Glutamatergic neuron (in vitro differentiated cells): ENCODE measurements at places on chromosomes 12 and 14. TPM values are rescaled to one million over a fixed set of nuclear protein-coding genes. Genes with fewer than 3 reads are reported as not detected.

DNA sequence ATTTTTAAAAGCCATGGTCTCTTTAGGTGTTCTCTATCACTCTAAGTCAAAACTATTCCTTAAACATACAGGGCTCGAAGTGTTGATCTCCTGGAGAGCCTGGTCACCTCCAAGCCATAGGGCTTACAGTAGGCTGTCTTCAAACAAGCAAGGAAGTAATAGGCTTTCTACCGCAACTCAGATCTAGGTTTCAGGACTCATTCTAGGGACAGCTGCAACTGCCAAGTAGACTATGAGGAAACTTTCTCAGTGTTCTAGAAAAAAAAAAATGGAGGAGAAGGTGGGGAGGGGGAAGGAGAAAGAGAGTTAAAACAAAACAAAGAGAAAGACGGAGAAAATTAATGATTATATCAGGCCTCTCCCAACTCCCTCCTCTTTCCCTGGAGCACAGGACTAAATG, 106.9 kb upstream of the ETV6 start:
- DNase-seq: no peak
- H3K27me3 ChIP-seq: peaks cover 2% of the 10 kb centered on the region
- no peak overlapping the region for H3K27ac ChIP-seq
- H3K4me3 ChIP-seq: no peak overlapping the region
- H3K36me3 ChIP-seq: no peaks in the 10 kb centered on the region

- H3K4me1 ChIP-seq: peaks cover 27% of the 10 kb centered on the region
- no peak overlapping the region for H3K4me3 ChIP-seq
- no peak overlapping the region for H3K27ac ChIP-seq
- no peak for DNase-seq
- no peaks in the 10 kb centered on the region for H3K36me3 ChIP-seq
- peaks cover 2% of the 10 kb centered on the region for H3K27me3 ChIP-seq
These were observed 5.1 kb downstream of the SLC4A8 start for GRCh38 chr12:51429700-51430099.

DNA sequence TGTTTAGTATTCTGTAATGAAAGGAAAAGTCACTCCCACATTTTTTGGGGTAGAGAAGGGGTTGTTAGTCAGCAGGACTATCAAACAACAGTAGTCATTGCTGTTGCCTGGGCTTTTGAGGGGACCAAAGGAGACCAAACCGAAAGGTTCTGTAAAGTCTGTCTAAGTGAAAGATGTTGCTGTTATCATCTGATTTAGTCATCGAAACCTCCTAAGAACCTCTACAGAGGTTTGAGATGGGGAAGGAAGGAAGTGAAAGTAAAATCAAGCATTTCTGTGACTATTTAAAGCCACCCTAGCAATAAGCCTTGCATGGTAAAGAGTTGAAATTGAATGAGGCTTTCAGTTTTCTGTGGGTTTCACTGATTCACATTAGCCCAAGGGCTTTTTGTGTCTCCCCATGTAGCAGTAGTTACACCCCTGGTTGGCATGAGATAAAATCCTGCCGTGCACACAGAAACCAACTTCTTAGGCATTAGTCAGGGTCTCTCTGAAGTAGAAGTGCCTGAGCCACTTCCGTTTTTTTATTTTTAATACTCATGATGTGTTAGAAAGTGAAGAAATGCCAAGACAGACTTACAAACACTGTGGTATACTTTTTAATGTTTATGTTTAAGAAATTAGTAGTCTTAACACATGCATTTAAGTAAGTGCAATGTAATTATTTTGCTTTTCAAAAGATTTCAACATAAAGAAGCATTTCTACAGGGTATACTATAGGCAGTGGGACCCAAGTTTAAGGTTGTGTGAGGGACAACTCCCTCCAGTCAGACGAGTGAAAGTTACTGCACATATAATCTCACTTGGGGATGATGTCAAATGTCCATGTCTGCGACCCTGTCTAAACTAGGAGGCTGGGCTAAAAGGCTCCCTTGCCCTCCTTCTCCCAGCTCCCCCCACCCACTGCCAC, 50.4 kb downstream of the DYRK2 start:
- no peak for DNase-seq
- H3K27ac ChIP-seq: no peak overlapping the region
- H3K4me3 ChIP-seq: no peak overlapping the region
- H3K36me3 ChIP-seq: no peaks in the 10 kb centered on the region
- H3K27me3 ChIP-seq: no peaks in the 10 kb centered on the region
- no peaks in the 10 kb centered on the region for H3K4me1 ChIP-seq

DNA sequence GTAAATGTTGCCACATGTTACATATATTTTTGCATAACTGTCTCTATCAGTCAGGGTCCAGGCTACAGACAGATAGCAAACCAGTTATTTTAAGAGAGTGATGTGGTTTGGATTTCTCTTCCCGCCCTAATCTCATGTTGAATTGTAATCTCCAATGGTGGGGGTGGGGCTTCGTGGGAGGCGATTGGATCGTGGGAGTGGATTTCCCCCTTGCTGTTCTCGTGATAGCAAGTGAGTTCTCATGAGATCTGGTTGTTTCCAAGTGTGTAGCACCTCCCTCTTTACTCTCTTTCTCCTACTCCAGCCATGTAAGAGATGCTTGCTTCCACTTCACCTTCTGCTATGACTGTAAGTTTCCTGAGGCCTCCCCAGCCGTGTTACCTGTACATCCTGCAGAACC, 704.2 kb upstream of the TBX3 start:
- H3K27me3 ChIP-seq: no peaks in the 10 kb centered on the region
- DNase-seq: no peak
- H3K4me1 ChIP-seq: peaks cover 7% of the 10 kb centered on the region
- H3K27ac ChIP-seq: no peak overlapping the region

GRCh38 chr12:16607906-16608775, 2.2 kb upstream of the LMO3 start:
- H3K4me3 ChIP-seq: peak overlapping the region; percentile 7
- peaks cover 12% of the 10 kb centered on the region for H3K27me3 ChIP-seq
- H3K36me3 ChIP-seq: no peaks in the 10 kb centered on the region
- no peak overlapping the region for H3K27ac ChIP-seq
- peaks cover 27% of the 10 kb centered on the region for H3K4me1 ChIP-seq
- no peak for DNase-seq

PGF gene
- total RNA-seq: 7.9 TPM

GYS2 gene
- total RNA-seq: not detected
